CD4-positive, alpha-beta T cell treated with Interleukin-10 for 1 hour (primary cell): ENCODE measurements at places on chromosomes 7 and 10.
A peak's percentile ranks its signal among the peaks of the same experiment; 100 is the strongest.

DNA sequence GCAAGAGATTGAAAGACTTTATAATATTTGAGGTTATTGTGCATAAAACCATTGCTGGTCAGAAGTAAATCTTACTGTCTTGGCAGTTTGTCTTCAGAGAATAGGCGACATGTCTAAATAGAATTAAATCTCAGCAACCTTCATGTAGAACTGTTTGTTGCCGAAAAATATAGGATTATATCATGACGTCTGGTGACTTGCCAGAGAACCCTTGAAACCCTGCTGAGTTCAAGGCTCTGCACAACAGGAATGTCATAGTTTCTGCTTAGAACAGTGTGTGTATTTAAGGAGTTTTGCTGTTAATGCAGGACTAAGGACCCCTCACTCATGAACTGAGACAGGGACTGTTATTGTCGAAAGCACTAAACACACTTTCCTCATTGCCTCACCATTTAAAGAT is 206.4 kb upstream of the ETV1 start:
- no peak for DNase-seq

- no peak for DNase-seq
Observed at GRCh38 chr10:22607261-22607660, 107.1 kb downstream of the PIP4K2A start.

- DNase-seq, result no peak
Observed at GRCh38 chr10:63064706-63065105, 68.4 kb upstream of the NRBF2 start.

DNA sequence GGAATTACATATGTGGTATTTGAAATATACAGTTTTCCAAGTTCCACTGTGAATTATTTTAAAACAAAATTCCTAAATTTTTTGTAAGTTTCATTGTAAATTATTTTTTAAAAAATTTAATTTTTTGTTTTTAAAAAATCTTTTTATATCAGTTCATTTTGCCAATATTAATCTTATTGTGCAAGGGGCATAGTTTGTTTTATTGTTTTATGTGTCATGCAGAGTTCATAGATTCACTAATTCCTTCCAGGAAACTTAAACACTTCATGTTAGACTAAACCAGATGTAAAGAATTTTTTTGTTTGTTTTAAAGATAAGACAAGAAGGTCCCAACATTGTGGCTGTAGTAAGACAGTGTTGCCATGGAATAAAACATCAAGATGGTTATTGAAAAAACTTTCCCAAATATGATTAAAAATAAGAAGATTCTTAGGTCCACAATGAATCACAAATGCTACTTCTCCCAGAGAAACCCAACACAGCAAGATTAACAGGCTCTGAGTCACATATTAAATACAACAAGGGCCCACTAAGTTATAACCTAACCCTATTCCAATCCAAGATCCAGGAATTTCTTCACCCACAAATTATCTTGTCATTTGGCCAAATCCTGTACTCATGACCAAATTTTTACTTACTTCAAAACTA is 464.7 kb upstream of the IGFBP3 start:
- no peak for DNase-seq

- DNase-seq, result no peak
Observed at GRCh38 chr10:6065835-6066234, 3.7 kb upstream of the IL2RA start.

DNA sequence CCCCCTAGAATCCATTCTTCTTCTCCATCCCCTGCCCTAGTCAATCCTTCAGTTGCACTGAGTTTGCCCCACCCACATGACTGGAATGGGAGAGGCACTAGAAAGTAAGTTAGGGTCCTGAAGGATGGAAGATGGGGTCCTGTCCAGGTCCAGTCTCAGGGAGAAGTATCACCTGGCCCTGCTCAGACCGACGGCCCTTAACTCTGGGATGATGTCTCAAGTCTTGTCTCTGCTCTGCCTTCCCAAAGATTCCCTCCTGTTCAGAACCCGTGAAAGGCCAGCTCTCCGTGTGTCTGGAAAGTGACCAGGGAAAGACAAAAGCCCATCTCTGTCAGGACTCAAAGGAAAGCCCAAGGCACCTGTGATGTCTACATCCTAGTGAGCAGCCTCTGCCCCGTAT is 88.8 kb downstream of the OAT start:
- DNase-seq, result no peak

DNA sequence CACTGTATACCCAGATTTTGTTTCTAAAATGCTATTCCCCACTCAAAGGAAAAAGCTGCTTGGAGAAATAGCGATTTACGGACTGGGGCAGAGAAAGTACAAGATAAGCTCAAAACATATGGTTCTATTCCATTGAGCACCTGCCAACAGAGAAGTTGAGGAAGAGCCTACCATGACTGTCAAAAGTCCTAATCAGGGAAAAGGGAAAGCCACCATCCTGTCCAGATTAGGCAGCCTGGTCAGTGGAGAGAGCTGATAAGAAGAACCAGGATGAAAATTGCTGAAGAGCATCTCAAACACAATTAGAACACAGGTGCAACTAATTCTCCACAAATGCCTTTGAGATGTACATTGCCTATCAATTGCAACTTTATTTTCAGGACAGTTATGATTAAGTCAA is 104.1 kb downstream of the MYOF start:
- no peak for DNase-seq

DNA sequence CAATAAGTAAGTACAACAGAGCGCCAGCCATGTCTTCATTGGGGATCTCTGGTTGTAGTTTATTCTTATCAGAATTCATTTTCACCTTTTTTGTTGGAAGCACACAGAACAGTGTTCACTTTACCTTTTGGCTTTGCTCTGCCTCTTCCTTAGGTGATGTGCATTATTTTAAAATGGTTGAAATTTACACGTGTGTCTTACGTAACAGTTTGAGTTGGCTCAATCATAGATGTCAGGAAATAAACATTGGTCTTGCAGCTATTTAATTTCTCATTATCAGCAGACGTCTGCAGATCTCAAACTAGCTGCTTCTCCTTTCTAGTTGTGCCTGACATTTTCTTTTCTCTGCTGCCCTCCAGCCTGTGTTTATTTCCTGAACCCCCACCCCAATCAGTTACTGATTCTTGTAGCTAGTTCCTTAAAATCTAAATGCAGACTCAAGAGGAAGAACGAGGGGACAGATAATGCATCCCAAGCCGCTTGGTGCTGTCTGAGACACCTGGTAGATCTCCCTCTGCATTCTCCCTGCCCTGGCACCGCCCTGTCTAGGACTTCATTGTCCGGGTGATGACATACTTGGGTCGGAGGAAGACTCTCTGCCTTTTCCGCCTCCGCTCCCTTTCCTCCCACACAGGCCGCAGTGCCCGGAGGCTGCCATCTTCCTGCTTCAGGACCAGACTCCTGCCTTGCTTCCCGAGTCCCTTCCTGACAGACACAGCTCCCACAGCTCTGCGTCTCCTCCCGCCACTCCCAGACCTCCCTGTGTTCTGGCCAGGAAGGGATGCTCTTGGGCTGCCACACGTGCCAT is 108.2 kb downstream of the ANKRD61 start:
- no peak for DNase-seq

DNA sequence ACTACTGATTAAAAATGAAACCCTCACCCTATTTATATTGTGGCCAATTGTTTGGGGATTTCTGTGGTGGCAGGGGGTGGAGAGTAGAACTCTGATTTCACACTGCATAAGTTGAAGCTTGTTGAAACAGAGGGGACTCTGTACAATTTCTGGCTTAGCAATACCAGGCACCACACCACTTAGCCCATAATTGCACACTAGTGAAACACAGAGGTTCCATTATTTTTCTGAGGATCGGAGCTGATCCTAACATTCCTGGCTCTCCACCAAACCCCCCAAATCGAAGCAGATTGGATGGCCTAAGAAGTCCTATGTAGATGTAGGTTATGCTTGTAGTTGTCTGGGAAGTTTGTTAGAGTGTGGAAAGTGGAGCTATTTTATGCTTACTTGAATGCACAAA is 47.0 kb downstream of the PTN start:
- DNase-seq, result no peak

DNA sequence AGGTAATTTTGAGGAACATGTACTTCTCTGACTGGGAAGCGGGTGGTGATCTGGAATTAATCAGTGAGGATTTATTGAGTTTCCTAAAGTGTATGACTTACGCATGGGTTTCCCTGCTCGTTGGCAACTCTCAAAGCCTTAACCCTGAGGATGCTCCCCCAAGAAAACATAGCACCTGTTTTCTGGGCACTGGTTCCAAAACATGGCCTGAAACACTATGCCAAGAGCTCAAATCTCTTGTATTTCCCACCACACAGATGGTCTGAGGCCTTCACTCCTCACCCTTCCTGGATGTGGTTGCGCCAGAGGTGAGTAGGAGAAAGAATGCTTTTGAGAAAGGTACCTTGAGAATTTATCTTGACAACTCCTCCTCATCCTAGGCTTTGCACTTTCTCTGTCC is 250.4 kb downstream of the FZD1 start:
- DNase-seq, result no peak

GRCh38 chr7:30595436-30596013 is 847 bp downstream of the GARS1 start:
- DNase-seq, result peak; percentile 14

- no peak for DNase-seq
Observed at GRCh38 chr7:157863906-157864810, 527.4 kb downstream of the DNAJB6 start.

DNA sequence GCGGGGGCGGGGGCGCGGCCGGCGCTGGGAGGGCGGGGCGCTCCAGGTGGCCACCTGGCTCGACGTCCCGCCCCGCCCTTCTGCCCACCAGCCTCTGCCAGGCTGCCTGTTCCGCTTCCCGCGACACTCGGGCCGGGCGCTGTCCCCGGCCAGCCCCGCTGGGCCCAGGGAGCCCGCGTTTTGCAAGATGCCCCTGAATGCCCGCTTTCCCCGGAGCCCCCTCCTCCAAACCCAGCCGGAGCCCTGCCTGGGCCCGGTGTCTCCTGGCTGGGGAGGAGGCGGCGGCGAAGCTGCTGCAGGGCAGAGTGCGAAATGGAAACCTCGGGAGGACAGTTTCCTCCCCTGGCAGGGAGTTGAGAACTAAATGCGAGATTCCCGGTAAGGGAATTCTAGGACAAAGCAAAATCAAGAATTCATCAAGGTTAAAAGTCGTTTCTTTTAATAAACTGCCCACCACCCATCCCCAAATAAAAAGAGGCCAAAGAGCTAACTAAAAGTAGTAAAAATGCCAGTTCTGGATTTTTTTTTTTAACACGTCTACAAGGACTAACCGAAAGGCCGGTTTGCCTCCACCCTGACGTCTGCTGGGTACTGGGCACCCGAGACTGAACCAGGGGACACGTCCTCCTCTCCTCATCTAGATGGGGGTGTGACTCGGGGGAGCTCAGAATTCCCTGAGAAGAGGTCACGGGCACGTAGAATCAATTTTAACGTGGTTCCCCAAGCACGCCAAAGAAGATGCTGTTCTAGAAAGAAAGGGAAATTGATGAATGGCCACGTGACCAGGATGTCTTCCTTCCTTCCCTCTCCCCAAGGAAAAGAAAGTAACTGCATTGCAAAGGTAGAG is 200.4 kb upstream of the NFE2L3 start:
- DNase-seq, result no peak

GRCh38 chr7:136857573-136857972 is 10.9 kb upstream of the CHRM2 start:
- no peak for DNase-seq

GRCh38 chr10:70096705-70097420 is 35.8 kb downstream of the AIFM2 start:
- no peak for DNase-seq

GRCh38 chr10:48307711-48308018 is 1.2 kb downstream of the MAPK8 start:
- DNase-seq, result no peak

DNA sequence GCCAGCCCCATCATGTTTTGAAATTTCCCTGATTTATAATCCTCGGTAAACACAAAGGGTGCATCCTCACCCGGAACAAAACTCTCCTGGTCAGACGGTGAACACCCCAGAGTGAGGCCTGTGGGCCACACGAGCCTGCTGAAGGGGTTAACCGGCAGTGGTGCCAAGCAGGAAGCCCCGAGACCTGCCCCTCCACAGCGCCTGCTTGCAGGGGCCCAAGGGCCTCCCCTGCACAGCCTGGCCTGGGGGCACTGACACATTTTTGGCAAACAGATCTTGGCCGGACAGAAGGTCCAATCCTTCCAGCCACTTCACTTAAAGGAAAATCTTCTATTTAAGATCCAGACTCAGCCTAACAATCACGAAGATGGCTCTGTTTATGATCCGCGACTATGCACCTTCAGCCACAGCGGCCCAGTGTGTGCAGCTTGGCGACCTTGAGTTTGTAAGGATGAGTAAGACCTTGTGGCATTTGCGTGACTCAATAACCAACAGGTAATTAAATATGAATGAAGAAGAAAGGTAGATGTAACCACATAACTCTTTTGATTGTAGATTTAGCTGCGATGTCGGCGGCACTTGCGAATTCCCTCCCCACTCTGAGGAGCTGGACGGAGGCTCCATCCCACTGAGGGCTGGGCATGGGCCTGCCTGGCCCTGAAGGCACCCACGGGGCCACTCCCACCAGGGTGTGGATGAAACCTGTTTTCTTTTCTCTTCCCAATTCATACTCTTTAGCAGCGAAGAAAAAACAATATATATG is 328.2 kb downstream of the DNAJB6 start:
- DNase-seq, result no peak

GRCh38 chr10:79082035-79082373 is 13.2 kb downstream of the ZMIZ1 start:
- no peak for DNase-seq

DNA sequence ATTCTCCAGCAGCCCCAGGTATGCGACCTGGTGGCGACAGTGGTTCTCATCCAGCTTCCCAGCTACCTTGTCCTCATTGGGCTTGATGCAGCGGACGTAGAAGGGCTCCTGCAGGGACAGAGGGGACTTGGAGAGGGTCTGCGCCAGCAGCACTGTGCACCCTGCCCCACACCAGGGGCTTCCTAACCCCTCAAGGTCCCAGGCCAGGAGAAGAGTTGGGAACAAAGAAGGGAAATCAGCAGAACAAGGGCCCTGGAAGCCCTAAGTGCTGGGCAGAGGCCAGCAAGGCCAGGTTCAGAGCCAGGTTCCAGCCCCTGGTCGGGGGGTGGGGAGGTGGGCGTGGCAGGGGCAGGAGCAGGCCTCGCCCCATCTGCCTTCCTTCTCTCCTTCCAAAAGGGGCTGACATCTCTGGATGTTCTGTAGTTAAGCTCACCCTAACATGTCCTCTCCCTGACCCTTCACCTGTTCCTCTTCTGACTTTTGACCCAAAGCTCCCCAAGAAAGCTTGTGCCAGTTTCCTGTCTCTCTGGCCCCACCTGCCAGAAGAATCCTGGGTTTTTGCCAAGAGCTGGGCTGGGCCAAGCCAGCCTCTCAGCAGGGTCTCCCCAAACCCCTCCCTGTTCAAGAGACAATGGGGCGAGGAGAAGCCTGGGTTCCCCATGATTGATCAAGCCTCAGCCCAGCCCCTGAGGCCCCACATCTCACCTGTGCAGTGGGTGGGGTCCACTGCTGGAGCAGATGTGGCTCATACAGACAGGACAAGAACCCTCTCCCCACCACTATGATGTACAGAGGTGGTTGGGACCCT is 11.9 kb downstream of the MYO1G start:
- DNase-seq, result no peak

GRCh38 chr7:134737566-134738345 is 41.7 kb upstream of the CALD1 start:
- DNase-seq, result no peak

GRCh38 chr7:40836218-40836617 is 701.4 kb downstream of the SUGCT start:
- DNase-seq, result no peak

GRCh38 chr7:134477954-134478353 is 19.1 kb upstream of the AKR1B1 start:
- DNase-seq, result no peak
